Thymus (tissue), 14 donors: ENCODE measurements at places on chromosomes 6 and 20.

- peak; percentile 41 for DNase-seq
Observed at GRCh38 chr6:104789770-104790190, 69.9 kb downstream of the HACE1 start.

DNA sequence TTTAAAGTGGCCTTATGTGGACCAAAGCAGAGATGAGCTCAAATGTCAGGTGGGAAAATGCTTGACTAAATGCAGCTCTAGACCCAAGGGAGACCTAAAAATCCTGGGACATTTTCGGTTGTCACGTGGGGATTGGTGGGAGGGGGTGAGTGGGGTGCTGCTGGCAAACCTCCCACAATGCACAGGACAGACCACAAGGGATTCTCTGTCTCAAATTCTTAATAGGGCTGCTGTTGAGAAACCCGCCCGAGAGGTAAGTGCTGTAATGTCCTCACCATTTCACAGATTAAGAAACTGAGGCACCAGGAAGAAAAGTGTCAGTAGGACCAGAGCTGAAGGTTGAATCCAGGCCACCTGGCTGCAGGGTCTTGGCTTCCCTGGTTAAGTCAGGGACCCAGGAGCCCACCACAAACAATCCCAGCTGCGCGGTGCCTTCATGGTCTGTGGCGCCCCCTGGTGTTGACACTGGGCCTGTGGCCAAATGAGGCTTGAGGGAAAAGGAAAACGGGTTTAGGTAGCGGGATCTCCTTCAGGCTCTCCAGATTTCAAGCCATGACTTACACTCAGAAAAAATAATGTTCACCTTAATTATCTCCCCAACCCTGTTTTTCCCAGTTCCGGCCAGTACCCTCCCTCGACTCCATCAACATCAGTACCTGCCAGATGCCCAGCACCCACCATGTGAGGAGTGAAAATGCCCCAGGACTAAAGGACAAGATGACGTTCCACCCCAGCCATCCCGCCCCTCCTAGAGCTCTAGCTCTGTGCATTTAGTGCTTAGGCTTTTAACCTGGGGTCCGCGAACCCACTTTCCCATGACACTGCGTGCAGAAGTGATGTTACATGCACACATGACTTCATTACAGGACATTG is 7.2 kb downstream of the HLA-G start:
- DNase-seq: no peak

- no peak for DNase-seq
Observed at GRCh38 chr6:156262014-156262413, 515.2 kb upstream of the ARID1B start.

- no peak for DNase-seq
Observed at GRCh38 chr20:61768571-61769285, 297.0 kb downstream of the TAF4 start.

DNA sequence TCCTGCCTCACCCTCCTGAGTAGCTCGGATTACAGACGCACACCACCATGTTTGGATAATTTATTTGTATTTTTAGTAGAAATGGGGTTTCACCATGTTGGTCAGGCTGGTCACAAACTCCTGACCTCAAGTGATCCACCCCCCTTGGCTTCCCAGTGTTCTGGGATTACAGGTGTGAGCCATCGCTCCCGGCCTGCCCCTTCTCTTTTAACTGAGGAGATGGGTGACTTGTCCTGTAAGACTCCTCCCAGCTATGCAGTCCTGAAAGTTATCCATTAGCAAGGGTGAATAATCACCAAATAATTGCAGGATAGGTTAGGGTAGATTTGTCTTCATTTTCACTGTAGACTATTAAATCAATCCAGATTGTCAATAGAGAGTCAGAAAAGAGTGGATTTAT is 40.5 kb upstream of the JARID2 start:
- no peak for DNase-seq

- no peak for DNase-seq
Observed at GRCh38 chr6:67735623-67736022, 899.5 kb upstream of the ADGRB3 start.

GRCh38 chr6:169160855-169161560 is 92.6 kb downstream of the THBS2 start:
- DNase-seq: no peak

- DNase-seq: no peak
Observed at GRCh38 chr6:40573221-40573620, 13.9 kb downstream of the LRFN2 start.

DNA sequence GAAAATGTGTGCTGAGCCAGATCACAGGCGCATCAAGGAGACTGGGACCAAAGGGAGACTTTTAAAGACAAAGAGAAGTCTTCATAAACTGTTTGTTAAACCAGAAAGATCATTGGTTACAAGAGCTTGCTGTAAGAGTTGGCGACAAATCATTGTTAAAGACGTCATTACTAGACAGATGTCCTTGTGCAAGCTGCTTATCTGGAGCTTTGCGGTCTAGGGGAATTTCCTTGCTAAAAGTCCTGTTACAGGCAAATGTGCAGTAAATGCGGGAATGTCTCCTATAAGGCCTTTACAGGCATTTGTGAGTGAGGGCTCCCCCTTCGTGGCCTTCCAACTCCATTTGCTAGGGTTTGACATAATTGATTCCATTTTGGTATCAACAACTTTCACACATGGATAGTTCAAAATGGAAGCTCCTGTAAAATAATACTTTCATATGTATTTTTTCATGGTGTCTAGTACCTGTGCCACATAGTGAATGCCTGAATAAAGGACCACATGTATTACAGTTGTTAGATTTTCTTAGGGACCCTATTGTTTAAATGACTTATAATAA is 362.4 kb downstream of the UTRN start:
- DNase-seq: no peak

DNA sequence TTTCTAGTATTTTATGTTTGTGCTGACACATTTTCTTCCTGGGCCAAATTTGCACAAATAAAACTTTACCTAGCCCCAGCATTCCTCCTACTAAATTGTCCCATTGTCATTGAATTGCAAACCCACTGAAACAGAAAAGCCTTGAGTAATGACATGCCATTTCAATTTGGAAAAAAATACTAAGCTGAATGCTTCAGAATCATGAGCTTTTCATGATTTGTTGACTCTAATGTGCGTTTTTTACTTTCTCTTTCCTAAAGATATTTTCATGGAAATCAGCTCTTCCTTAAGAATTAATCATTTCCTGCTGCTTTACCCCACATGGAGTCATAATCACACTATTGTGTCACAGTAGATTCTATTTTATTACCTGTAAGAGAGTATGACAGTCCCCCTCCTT is 47.4 kb downstream of the TRDN start:
- no peak for DNase-seq

DNA sequence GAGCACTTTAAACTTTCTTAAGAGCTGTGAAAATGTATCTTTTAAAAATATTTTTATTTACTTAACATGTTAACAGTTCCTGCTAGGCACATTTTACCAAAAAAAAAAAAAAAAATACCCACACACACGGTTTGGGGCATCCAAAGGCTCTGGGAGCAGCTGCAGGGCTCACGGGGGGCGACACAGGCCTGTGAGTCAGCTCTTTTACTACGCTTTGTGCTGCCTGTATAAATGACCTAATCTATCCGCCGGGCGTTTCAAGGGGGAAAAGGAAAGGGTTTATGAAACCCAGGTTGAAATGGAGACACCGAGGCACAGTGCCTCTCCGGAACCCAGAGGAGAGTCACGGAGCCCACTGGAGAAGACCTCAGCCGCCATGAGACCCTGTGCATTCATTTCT is 40.4 kb downstream of the DLL1 start:
- DNase-seq: no peak

GRCh38 chr6:166589337-166589731 is 2.9 kb upstream of the RAMACL start:
- DNase-seq: no peak

DNA sequence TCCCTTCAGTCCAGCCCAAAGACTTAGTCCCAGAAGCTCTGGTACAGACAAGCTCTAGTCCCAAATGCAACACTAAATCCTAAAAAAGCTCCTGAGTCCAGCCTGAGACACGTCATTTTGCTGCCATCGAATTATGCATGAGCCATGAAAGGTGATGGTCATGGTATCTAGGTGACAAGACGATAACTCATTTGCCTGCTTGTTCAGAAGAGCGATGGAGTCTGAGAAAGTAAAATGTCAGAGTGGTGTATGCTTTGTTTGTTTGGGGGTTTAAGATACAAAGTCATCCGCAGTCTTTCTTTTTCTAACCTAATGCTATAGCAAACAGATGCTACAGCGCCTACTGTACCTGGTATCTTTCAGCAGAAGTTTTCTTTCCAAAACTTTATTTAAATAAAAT is 54.7 kb downstream of the SLC23A2 start:
- DNase-seq: no peak

DNA sequence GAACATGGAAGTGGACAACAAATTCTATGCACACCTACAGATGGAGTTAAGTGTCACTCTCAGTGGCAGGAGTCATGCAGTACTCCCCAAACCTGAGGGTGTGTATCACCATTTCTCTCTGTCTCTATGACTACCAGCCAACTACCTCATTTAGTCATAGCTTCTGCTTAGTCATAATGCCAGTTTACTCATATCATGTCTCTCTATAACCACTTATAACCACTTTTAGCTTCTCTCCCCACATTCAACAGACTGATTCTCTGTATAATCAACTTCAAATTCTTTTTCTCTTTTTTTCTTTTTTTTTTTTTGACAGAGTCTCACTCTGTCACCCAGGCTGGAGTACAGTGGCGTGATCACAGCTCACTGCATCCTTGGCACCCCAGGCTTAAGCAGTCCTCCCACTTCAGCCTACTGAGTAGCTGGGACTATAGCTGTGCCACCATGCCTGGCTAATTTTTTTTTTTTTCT is 13.8 kb upstream of the GTF3C6 start:
- no peak for DNase-seq

GRCh38 chr6:132520953-132521352 is 8.0 kb upstream of the STX7 start:
- DNase-seq: no peak

DNA sequence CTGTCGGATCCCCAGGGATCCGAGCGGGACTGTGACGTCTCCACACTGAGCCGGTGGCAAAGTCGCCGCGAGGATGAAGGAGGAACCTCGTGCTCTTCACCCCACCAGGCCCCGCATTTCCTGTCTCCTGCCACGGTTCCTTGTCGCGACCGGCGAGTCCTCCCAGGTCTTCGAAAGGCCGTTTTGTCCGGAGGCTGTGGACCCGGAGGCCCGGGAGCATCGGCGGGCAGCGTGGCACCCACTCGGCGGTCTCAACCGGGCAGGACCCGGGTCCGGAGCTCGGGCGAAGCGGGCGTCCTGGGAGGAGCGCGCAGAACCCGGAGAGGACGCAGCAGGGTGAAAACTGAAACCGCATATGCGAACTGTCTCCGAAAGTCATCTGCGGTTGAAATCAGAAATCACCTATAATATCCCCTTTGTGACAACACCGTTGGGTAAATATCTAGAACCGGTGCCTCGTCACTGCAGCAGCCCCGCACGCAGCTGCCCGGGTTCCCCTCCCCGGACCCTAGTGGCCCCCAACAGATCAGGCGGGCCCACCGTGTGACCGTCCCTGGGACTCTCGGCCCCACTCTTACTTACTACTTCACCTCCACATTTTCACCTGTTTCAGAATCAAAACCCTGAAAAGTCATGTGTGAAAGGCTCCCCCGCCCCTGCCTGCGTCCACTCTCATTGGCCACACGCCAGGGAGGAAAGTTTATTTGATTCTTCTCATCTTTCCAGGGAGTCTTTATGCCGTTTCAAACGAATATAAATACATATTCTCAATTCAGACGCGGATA is 3.1 kb upstream of the ULBP2 start:
- DNase-seq: no peak

DNA sequence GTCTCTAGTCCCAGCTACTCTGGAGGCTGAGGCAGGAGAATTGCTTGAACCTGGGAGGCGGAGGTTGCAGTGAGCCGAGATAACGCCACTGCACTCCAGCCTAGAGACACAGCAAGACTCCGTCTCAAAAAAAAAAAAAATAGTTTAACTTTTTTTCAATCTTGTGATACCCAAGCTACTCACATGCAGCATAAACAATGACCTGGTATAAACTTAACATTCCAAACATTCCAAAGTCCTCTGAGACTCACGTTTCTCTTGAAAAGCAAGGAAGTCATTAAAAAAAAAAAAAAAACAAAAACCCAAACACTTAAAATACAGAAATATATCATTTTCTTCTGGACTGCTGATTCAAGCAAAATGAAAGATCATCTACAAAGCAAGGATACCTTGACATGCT is 14.3 kb downstream of the CRNKL1 start:
- DNase-seq: no peak

DNA sequence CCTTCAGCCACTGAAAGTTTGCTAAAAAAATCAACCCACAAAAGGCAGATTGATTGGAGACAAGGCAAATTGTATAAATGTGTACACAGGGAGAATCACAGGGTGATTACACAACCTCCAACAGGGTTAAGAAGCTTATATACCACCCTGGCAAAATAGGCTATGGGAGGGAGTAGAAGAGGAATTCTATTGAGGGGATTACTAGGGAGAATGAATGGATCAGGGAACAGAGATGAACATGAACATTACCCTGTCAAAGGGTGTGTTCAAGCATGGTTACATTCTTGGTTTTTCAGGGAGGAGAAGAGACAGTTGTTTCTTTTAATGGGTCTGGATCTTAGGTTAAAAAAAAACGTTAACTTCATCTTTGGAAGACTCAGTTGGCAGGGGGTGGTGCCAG is 5.1 kb upstream of the MRS2 start:
- no peak for DNase-seq

- DNase-seq: no peak
Observed at GRCh38 chr6:136750696-136751521, 41.4 kb downstream of the MAP3K5 start.

- DNase-seq: no peak
Observed at GRCh38 chr6:131231103-131231502, 95.8 kb downstream of the AKAP7 start.

- DNase-seq: no peak
Observed at GRCh38 chr6:108157981-108158525, 7.8 kb upstream of the NR2E1 start.

DNA sequence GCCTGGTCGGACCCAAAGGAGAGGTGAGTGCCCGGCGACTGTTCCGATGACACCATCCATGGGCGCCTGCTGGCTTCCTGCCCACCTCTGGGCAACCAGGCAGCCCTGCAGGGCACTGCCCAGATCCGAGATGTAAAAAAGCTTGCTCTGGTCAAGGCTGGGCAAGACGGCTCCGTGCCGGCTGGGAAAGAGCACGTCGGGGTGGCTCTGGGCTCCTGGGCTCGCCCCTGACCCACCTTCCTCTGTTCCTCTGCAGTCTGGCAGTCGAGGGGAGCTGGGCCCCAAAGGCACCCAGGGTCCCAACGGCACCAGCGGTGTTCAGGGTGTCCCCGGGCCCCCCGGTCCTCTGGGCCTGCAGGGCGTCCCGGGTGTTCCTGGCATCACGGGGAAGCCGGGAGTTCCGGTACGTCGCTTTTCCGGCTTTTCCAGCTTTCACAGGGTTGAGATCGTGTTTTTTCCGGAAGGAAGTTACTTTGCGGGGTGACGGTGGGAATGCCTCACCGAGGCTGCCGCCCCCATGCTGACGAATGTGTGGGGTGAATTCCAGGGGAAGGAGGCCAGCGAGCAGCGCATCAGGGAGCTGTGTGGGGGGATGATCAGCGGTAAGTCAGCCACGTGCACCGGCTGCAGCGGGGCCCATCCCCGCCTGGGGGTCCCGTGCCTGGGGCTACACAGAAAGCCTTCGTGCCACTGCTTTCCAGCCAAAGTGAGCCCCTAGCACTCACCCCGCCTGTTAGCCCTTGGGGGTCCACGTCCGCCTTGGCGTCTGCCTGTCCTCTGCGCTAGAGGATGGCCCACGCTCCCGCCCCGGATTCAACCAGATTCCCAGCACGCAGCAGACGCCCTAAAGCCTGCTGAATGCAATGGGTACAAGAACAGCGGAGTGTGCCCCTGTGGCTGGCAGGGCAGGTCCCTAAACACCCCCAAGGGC is 19.3 kb downstream of the COL9A3 start:
- no peak for DNase-seq
